Muscle of back (tissue), 13 donors: ENCODE measurements at places on chromosomes 13 and 19. TPM values are rescaled to one million over a fixed set of nuclear protein-coding genes. Genes with fewer than 3 reads are reported as not detected.

DNA sequence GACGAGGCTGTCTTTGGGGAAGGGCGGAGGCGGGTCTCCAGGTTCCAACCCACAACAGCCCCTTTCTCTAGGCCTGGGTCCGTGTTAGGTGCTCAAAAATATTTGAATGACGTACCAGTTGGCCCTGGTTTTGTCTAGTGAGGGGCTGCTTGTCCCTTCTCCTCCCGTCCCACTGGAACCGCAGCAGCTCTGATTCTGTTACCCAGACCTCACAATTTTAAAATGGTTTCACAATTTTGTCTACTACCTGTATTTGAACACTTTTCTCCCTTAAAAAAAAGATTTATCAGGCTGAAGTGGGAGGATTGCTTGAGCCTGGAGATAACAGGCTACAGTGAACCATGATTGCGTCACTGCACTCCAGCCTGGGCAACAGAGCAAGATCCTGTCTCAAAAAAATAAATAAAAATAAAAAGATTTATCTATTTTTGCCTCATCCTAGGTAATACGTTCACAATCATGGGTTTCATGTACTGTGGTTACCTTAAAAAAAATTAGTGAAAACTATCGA lies 1.3 kb upstream of the IRF2BP1 start:
- DNase-seq = no peak

Gene BCL3
- polyA plus RNA-seq = 8.9 TPM

Gene ZNF134
- polyA plus RNA-seq = 15.1 TPM

DNA sequence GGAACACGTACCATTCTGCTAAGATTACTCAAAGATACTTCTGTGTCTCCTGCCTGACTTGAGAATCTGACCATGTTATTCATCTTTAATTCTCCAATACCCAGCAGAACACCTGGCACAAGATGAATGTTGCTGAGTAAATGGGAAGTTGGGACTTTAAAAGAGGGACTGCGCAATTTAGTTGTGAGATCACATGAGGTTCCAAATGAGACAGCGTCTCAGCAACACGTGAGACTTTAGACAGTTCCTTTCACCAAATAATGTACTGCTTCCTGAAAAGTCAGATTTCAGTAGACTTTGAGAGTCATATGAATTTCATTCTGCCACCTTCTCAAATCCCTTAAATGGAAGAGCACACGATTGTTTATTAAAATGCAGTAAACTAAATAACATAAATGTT lies 36.7 kb downstream of the DOCK9 start:
- DNase-seq = no peak

Gene MYO1F
- 3.4 TPM for polyA plus RNA-seq
